ENCODE measurements at places on chromosomes 1 and 21.

DNA sequence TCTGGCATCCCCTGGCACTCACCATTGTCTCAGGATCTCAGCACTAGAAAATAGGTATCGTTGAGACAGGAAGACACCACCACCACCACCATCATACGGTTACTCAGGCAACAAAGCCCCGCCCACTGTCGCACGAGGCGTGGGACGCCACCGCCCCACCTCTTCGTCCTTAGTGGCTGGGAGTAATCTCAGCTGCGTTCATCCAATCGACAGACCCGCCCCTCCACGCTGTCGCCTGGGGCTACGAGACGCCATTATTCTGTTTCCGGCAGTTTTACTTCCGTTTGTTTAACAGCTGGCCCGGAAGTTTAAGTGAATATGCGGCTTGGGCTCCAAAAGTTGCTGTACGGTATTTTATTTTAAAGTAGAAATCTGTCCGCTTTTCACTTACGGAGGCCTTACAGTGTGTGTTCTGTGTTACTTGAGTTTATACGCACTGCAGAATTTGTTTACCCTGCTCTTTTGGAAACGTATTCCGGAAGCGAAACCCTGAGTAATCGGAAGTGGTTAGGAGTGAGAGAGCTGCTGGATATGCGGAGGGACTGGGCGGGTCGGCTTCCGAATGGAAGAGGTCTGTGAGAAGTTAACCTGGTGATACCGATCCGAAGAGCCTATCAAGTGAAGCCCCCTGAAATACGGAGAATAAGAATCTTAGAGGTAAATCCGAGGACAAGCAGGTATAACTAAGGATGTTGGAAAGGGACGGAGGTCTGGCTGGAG, at the start of the genes BLZF1 and NME7:
BLZF1 (plus strand) TSS at position 510 of the 720 bp plus-strand sequence. CDS start 1,328 bp downstream, outside the sequence.
NME7 (minus strand) TSS at position 112 of the 720 bp plus-strand sequence; CDS start at position 25, 87 bp downstream.
- peak; percentile 98 for DNase-seq

GRCh38 chr1:18020021-18020817, 87.4 kb upstream of the IGSF21 start:
- DNase-seq = no peak

GRCh38 chr1:94746635-94747525, 73.3 kb upstream of the SLC44A3 start:
- DNase-seq = no peak

DNA sequence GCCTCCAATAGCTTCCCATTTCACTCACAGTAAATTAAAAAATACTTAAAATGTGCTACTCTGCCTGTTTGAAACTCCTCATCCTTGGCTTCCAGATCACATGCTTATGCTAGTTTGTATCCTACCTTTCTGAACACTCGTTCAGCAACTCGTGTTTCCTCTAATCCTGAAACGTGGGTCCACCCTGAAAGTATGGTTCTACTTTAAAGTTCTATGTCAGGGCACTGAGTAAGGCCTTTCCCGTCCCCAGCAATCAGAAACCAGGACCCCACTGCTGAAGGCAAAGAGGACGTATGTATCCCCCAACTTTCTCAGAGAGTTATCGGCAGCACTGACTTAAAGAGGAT, 419 bp upstream of the TSEN15 start:
- DNase-seq = no peak

DNA sequence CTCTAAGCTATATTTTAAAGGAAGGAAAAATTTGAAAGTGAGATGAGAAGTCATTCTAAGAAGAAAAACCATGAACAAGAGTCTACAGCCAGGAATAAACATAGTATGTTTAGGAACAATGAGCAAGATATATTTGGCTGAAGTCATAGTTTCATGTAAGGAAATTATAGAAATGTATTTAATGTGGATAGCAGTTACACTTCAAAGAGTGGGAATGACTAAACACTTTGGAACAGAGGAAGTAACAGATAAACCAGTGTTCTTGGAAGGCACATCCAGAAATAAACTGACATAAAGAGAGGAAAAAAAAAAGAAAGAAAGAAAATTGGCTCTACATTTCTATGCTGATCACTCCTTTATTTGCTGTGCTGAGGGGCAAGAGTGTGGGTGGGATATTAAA, 18.0 kb downstream of the C8A start:
- DNase-seq = no peak

DNA sequence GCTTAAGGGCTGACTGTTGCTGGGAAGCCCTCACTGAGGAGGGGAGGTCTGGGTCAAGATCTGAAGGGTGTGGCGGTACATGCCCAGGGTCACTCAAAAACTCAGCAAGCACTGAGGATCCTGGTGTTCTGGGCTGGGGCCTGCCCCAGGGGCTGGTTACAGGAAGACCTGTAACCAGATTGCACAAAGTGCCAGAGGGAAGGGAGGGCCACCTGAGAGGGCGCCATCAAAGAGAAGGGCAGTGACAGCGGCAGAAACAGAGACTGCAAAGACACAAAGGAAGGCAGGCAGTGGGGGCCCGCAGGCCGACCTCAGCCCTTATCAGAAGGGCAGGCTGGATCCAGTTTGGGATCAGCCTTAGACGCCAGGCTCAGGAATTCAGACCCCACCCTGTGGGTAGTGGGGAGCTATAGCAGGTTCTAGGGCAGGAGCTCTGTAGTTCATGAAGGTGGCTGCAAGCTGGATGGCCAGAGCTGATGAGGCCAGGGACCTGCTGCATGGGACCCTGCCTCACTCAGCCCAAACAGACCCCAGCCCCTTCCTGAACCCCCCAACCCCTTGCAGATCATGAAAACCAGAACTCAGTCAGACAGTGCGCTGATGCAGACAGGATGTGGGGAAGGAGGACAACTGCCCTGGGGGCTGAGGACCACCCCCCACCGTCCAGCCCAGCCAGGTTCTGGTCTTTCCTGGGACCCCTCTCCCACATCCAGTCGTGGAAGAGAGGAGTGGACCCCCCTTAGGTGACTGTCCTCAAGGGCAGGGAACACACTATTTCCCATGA, 3.9 kb downstream of the SH2D5 start:
- DNase-seq = no peak

GRCh38 chr21:34558166-34558565, 46.2 kb upstream of the KCNE1 start:
- no peak for DNase-seq

DNA sequence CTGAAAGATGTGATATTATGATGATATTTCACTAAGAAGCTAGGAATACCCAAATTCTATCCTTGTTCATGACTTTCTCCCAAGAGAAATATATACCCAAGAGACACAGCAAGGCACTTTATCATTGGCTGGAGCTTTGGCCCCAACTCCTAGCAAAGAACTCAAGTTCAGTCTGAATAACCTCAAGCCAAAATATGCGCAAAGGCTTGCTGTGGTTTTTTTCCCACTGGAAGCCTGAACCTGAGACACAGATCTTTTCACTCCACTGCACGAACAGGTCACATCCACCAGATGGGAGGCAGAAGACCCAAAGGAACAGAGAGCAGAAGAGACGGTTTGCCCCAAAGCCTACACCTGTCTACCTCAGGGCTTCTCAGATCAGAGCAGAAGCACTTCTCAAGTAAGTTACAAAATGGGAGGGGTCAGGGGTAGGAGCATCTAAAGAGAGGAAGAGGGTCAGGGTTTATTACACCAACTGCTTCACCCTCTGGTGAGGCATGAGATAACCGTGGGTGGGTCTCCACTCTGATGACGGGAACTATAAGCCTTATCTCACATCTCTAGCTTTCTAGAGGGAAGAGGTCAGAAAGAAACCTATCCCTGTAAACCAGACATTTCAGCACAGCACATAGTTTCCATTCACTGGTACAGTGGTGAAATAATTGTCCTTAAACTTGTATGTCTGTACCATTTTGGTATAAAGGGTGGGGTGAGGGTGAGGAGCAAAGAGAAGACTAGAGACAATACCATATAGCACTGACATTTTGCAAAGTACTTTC, 17.1 kb upstream of the CDC42BPA start:
- no peak for DNase-seq

DNA sequence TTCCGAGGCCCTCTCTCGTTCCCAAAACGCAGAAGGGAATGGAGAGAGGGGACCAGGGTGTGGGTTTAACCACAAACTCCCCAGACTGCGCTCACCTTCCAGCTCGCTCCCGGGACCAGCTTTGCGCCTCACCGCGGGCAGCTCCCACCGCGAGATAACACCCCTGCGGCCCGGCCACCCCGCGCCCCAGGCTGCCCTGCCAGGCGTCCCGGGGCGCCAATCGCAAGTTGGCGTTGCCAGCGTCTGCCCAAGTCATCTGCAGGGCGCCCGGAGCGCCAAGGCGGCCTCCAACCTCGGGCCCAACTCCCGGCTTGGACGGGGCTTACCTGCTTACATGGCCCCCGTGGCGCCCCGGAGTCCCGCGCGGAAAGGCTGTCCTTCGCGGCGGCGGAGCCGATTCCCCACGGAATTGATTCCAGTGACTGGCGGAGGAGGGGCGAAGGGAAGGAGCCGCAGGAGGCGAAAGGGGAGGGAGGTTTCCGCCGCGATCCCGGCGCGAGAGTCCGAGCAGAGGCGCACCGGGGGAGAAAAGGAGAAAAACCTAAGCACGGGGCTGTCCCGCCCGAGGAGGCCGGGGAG, 456 bp downstream of the PTPN14 start:
- no peak for DNase-seq

GRCh38 chr21:44909719-44910118, 11.0 kb downstream of the ITGB2 start:
- DNase-seq = no peak

- no peak for DNase-seq
Measured at GRCh38 chr1:15946571-15947381, 29.1 kb downstream of the ZBTB17 start.

DNA sequence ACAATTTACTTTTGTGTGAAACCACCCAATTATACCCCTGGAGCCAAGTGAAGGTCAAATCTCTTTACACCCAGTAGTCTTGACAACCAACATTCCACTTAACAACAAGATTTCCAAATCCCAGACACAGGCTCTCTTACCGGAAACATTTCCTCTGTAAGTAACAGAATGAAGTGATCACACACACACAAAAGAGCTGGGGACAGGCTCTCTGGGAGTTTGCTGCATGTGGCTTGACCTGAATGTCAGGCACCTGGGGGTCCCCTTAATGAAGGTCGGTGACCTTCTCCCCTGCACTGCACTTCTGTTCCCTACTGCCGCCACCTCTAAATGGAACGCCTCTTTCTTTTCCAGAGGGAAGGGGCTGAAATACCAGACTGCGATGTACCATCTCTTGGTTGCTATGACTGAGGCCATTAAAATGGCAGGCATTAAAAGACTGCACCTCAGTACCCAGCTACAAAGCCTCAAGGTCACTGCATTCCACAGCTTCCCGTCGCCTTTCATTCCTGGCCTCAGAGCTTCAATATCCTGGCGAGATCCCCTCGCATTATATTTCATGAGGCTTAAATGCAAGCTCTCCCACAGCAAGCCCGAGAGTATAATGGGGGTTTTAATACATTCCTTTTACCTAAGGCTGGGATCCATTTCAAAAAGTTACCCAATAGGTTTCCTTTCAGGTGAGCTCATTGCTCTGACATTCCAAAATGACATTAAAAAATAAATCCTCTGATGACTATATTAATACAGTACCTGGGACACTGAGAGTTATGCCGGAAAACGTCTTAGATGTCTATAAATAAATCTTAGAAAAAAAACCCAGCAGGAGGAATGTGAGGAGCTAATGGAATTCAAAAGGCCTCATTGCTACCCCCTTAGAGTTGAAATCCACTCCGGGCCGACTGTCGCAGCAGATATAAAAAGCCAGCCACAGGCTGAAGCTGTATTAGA, 90.9 kb upstream of the DIRAS3 start:
- DNase-seq = no peak

GRCh38 chr1:222905151-222905550, 90.3 kb downstream of the DISP1 start:
- DNase-seq = no peak

- DNase-seq = no peak
Measured at GRCh38 chr1:229209386-229209785, 61.5 kb upstream of the RAB4A start.

DNA sequence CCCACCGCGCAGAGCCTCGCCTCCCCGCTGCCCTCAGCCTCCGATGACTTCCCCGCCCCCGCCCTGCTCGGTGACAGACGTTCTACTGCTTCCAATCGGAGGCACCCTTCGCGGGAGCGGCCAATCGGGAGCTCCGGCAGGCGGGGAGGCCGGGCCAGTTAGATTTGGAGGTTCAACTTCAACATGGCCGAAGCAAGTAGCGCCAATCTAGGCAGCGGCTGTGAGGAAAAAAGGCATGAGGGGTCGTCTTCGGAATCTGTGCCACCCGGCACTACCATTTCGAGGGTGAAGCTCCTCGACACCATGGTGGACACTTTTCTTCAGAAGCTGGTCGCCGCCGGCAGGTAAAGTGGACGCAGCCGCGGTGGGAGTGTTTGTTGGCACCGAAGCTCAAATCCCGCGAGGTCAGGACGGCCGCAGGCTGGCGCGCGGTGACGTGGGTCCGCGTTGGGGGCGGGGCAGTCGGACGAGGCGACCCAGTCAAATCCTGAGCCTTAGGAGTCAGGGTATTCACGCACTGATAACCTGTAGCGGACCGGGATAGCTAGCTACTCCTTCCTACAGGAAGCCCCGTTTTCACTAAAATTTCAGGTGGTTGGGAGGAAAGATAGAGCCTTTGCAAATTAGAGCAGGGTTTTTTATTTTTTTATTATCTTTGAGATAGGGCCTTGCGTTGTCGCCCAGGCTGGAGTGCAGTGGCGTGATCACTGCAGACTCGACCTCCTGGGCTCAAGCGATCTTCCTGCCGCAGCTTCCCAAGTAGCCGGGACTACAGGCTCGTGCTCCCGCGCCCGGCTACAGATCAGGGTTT, at the start of gene PMF1:
PMF1 (plus strand) TSS at position 175 of the 811 bp plus-strand sequence; CDS start at position 184, 9 bp downstream.
- peak; percentile 95 for DNase-seq

- DNase-seq = no peak
Measured at GRCh38 chr1:44719318-44719717, 11.7 kb downstream of the RNU5D-1 start.

- DNase-seq = no peak
Measured at GRCh38 chr1:234188454-234188792, 184.8 kb upstream of the COA6 start.

DNA sequence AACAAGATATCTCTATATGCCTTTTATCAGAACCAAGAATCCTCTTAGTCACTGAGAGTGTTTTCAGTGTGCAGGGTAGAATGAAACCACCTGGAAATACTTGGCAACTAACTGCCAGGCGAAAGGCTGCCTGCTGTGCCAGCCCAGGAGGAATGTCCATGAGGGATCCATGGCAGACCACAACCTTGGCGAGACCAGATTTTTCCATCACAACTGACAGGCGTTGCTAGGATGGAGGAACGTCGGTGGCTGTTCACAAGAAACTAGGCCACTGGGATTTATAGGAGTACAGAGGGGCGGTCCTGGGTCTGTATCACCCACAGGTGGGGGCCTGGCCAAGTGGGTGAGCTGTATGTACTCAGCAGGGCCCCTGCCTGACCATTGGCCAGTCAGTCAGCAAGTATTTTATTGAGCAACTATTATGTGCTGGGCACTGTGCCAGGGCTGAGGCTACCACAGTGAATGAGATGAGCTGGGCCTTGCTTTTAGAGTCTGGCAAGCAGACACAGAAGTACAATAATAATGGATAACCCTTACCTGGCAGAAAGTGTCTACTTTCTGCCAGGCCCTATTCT, 199.4 kb downstream of the FOXD2 start:
- no peak for DNase-seq

DNA sequence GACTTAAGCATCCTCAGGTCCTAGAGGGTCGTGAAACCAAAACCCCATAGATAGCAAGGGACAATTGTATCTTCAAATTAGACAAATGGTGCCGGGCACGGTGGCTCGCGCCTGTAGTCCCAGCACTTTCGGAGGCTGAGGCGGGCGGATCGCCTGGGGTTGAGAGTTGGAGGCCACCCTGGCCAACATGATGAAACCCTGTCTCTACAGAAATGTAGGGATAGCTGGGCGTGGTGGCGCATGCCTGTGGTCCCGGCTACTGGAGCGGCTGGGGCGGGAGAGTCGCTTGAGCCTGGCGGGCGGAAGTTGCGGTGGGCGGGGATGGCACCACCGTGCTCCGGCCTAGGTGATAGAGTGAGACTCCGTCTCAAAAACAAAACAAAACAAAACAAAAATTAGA, 780.6 kb downstream of the BRINP3 start:
- DNase-seq = no peak

- DNase-seq = no peak
Measured at GRCh38 chr1:57894315-57894714, 470.5 kb upstream of the DAB1 start.

Data from CD4-positive, alpha-beta memory T cell (primary cell).